ENCODE measurements at places on chromosomes 11 and 22. TPM values are rescaled to one million over a fixed set of nuclear protein-coding genes. Genes with fewer than 3 reads are reported as not detected.

Gene MLC1
- polyA plus RNA-seq: 0.04 TPM

Gene TRIM49
- not detected for polyA plus RNA-seq

Gene MPPED2
- polyA plus RNA-seq: 1.4 TPM

Gene MACROD1
- polyA plus RNA-seq: 25.6 TPM

Gene CDC45
- 12.1 TPM for polyA plus RNA-seq

Gene CRYBB2
- polyA plus RNA-seq: 0.18 TPM

Gene MYO7A
- 1.2 TPM for polyA plus RNA-seq

Gene SLC29A2
- 4.7 TPM for polyA plus RNA-seq

Gene TREH
- 5.8 TPM for polyA plus RNA-seq

Gene TRIM6
- 5.2 TPM for polyA plus RNA-seq

Gene SMCO4
- 7.9 TPM for polyA plus RNA-seq

Gene C1QTNF6
- 4.9 TPM for polyA plus RNA-seq

Gene SAA1
- polyA plus RNA-seq: 10.8 TPM

Gene TOMT
- not detected for polyA plus RNA-seq

Gene SDHAF2
- polyA plus RNA-seq: 33.3 TPM

Gene OR4D5
- not detected for polyA plus RNA-seq

Gene RHOD
- polyA plus RNA-seq: 194 TPM

Gene PDE2A
- polyA plus RNA-seq: 6.9 TPM

Gene PYGM
- polyA plus RNA-seq: 1.7 TPM

Gene TRMT2A
- 41.1 TPM for polyA plus RNA-seq

Gene SCGB1C1
- not detected for polyA plus RNA-seq

Gene SNX32
- 0.47 TPM for polyA plus RNA-seq

Gene DRD4
- 0.39 TPM for polyA plus RNA-seq

Gene NDUFS8
- 131 TPM for polyA plus RNA-seq

Gene THRSP
- polyA plus RNA-seq: 0.08 TPM

Gene OR52N2
- not detected for polyA plus RNA-seq

Gene MIAT
- 0.49 TPM for polyA plus RNA-seq

Gene POU2AF1
- polyA plus RNA-seq: 0.55 TPM

Gene LRRC56
- 4.0 TPM for polyA plus RNA-seq

Gene POU2AF3
- 4.0 TPM for polyA plus RNA-seq

Gene LARGE2
- polyA plus RNA-seq: 45.8 TPM

Gene ARL14EP
- 7.3 TPM for polyA plus RNA-seq

Gene MMP7
- 0.42 TPM for polyA plus RNA-seq

Gene MRPL21
- 77.6 TPM for polyA plus RNA-seq

Gene ADM2
- 2.2 TPM for polyA plus RNA-seq

Gene SLC22A6
- not detected for polyA plus RNA-seq

Gene GRAP2
- polyA plus RNA-seq: 0.82 TPM

Gene OR2AG2
- polyA plus RNA-seq: 0.04 TPM

Gene GAS2
- 0.46 TPM for polyA plus RNA-seq

Gene RASSF10
- polyA plus RNA-seq: 4.2 TPM

Gene FLRT1
- 0.08 TPM for polyA plus RNA-seq

All from esophagus (tissue), 2 donors.